Effector memory CD4-positive, alpha-beta T cell (primary cell): ENCODE measurements at places on chromosomes 5 and 9.

- no peak for DNase-seq
Measured at GRCh38 chr9:79471580-79472543, 99.9 kb upstream of the TLE4 start.

- DNase-seq: no peak
Measured at GRCh38 chr5:14507156-14507941, 74.2 kb upstream of the OTULINL start.

- peak; percentile 64 for DNase-seq
Measured at GRCh38 chr5:98927242-98927988, 1.4 kb downstream of the CHD1 start.

- DNase-seq: no peak
Measured at GRCh38 chr5:154466671-154467070, 11.4 kb downstream of the HAND1 start.

DNA sequence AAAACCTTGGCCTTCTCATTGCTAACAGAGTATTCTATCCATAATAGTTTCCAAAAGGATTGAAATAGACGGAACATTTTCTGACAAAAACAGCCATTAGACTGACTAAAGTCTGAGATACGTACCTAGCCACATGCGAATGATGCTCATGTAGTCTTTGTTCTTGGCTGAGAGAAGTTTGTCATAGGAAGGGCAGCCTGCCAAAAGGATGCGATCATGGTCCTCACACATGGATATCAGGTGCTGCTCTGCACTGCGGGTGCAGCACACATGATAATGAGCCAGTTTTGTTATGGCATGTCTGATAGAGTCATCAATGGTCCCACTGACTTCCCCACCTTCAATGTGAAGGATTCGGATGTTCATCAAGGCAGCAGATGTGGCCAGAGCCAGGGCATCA, 12.3 kb downstream of the GNE start:
- no peak for DNase-seq

- no peak for DNase-seq
Measured at GRCh38 chr9:40928803-40929487, 199.5 kb downstream of the FOXD4L6 start.

DNA sequence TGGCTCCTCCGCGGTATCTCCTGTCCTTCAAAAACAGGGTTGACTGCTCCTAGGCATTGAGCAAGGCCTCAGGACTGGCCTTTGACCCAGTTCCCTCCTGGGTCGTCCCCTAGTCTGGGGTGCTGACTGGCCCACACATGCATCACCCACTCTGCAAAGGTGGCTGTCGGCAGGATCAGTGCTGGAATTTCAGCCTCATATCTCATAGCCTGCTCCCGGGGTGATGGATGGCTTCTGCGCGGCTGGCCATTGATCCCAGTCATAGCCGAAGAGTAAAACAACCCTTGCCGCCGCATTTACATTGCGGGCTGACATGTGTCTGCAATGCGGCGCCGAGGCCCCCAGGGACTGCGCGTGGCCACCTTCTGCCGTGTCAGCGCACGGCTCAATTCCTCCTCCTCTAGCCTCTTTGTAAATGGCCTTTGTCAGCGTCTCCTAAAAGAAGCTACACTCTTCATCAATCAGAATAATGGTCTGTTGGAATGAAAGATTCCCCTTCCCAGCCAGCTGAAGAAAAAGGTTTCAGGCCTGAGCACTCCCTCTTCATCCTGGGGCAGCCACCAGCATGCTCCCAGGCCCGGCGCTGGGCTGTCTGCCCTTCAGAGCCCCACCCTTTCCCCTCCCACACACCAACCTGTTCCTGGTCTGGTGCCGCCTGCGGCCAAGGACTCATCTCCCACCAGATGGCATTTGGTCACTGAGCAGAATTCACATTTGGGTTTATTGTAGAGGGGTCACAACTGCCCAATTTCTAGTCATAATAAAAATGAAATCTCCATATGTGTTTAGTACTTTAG, 159.0 kb downstream of the PJA2 start:
- DNase-seq: no peak

GRCh38 chr5:78129597-78129996, 164.9 kb downstream of the AP3B1 start:
- no peak for DNase-seq

- no peak for DNase-seq
Measured at GRCh38 chr5:32339198-32339597, 26.5 kb upstream of the MTMR12 start.

- DNase-seq: no peak
Measured at GRCh38 chr9:131049829-131050715, 41.1 kb downstream of the LAMC3 start.

DNA sequence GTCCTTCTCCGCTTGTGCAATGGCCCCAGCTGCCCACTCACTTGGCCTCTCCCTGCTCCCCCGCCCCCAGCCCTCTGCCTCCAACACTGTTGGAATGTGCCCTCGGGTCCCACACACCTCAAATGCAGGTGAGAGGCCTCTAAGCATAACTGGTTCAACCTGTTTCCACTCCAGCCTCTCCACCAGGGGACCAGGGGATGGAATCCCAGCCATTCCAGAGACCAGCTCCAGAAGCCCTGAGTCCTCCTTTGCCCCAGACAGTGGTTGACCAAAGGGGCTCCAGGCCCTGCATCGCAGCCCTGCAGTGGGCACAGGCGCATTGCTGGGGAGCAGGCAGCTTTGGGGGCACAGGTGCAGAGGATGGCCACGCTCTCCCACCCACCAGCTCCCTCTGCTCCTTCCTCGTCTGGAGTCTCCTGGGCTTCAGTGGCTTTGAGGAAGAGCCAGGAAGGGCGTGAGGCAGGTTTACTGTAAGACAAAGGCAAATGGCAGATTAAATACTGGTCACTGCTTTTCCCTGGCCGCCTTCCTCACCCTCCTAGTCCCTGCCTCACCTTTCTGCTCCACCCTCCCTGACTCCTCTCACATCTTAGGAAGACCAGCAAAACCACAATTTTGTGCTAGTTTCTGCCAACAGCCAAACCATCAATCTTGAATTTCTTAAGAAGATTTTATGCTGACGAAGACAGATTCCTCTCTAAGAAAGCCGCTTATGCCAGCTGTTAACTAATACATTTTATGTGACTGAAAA, 29.1 kb upstream of the IRX2 start:
- no peak for DNase-seq

DNA sequence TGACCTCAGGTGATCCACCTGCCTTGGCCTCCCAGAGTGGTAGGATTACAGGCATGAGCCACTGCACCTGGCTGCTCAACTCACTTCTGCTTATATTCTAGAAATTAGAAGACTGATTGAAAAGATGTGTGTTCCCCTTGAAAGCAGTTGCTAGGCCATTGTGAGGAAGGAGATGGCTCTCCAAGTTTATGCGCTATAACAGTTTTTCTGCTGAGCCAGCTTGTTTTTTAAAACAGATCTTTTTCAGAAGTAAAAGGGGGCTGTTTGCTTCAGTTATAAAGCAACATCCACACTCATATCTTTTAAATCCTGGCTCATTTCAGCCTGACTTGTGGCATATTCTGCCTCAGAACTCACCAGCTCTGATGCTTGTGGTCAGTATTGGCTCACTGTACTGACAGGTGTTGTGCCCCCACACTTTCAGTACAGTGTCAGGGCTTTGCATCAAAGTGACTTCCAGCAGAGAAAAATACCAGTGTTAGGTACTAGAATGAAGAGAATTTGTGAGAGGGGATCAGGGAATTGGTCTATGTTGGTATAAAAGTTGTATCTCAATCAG, 49.4 kb downstream of the NUP214 start:
- DNase-seq: no peak

GRCh38 chr5:1792842-1793266, 6.8 kb downstream of the MRPL36 start:
- DNase-seq: peak; percentile 68

DNA sequence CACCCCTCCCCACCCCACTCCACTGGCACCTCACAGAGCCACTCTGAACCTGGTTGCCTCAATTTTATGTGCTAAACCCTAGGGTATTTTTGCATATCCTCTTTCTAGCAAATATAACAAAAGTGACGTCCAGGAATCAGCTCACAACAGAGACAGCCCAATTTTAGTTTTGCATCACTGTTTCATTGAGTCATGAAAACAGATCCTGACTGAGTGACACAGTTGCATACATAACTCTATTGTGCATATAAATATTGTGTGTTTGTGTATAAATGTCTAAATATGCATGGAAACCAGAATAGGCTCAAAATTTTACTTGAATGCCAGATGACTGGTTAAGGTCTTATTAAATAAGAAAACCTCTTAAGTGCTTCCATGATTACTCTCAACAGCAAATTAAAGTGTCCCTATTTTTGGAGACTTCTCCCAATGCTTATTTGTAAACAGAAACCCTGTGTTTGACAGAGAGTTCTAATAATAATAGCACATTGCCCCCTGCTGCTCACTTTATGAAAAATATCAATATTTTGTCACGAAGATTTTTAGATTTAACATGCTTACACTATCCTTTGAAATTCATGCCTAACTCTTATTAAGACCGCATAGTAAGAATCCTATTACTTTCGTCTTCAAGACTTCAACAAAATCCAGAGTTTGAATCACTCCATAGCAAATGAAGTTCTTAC, 75.5 kb upstream of the PRRC1 start:
- DNase-seq: no peak

- DNase-seq: no peak
Measured at GRCh38 chr5:132999246-132999645, 27.1 kb downstream of the ZCCHC10 start.

- no peak for DNase-seq
Measured at GRCh38 chr5:51651476-51651875, 268.2 kb downstream of the ISL1 start.

GRCh38 chr5:142492781-142493281, 168.0 kb upstream of the SPRY4 start:
- DNase-seq: no peak

GRCh38 chr5:52789851-52790250, 2.1 kb downstream of the ITGA1 start:
- DNase-seq: no peak

- DNase-seq: no peak
Measured at GRCh38 chr5:668283-668995, 24.7 kb downstream of the TPPP start.

DNA sequence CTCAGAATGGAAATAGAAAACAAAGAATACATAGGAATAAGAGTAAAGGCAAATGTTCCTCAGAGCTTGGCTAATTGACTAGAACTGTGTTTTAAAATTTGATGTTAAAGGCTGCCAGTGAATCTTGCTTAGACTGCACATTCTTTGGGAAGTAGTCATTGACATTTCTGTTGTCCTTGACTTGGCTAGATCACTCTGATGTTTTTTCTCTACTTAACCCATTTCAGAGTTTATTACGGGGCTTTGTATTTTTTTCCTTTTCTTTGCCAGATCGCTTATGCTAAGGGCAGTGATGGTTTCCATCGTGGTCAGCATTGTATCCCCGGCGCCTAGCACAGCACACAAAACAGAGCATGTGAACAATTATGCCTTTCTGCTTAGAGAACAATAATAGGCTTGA, 1126.7 kb upstream of the CDH9 start:
- DNase-seq: no peak

- DNase-seq: no peak
Measured at GRCh38 chr5:27241564-27242257, 203.3 kb upstream of the CDH9 start.

- DNase-seq: no peak
Measured at GRCh38 chr5:148684528-148684927, 30.2 kb upstream of the HTR4 start.

- DNase-seq: no peak
Measured at GRCh38 chr5:42811591-42812446, at the start of gene SELENOP. Gene SELENOP, minus strand, starts transcription at chr5:42811892. Its CDS starts 3,539 bp downstream, at chr5:42808353.

DNA sequence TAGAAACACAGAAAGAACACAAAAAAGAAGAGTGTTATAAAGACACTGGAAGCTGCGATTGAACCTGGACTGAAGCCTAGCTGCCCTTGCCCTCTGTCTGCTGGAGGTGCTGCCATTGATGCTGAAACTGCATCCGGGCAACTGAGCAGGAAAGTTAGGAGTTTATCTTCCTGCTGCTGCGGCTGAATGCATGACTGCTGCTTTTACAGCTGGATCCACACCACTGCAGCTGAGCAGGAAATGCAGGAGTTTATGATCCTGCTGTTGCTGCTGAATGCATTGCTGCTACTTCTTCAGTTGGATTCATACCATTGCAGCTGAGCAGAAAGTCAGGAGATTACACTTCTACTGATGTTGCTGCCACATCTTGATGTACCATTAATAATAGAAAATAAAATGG, 21.8 kb upstream of the JAKMIP2 start:
- DNase-seq: no peak

- no peak for DNase-seq
Measured at GRCh38 chr9:79977510-79978197, 405.9 kb downstream of the TLE4 start.

DNA sequence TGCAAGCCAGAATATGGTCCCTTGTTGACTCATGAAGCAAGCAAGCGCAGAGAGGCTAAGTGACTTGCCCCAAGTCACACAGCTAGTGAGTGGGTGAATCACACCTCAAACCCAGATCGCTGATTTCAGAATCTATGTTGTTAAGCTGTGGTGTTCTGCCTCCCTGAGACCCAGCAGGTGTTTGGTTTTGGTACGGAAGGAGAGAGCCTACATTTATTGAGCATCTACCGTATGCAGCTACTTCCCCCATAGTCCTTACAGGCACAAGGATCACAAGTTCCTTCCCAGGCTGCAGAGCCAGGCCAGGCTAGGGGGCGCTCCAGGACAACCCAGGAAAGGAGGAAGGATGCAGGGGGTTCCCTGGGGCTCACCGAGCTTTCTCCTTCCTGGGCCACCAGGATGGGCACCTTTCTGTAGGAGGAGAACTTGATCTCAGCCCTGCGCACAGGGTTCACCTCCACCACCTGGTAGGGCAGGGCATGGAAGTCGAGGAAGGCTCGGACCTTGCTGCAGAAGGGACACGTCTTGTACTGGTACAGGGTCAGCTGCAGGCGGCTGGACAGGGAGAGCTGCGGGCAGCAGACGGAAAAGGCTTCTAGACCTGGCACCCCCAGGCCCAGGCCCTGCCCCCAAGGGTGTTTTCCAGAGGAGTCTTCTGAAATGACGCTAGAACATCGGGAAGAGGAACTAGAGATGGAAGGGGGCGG, 2.5 kb downstream of the PTGES2 start:
- peak; percentile 21 for DNase-seq

DNA sequence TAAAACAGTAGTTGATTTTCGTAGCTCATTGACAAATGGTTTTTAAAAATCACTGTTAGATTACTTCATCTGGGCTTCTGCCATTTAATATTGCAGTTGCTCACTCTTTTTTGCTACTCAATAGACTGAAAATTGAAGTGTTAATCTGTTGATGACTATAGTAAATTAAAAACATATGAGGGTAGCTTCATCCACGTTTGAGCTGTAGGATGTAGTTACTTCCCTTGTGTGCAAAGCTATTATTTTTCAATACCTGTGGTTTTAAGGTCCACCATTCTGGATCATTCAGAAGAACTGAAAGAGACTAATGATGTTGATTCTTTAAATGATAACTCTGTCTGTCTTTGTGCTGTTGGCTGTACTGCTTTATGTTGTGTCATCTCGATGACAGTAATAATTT, 74.7 kb downstream of the LNPEP start:
- DNase-seq: no peak

- no peak for DNase-seq
Measured at GRCh38 chr9:128629136-128629535, 27.5 kb downstream of the DYNC2I2 start.

DNA sequence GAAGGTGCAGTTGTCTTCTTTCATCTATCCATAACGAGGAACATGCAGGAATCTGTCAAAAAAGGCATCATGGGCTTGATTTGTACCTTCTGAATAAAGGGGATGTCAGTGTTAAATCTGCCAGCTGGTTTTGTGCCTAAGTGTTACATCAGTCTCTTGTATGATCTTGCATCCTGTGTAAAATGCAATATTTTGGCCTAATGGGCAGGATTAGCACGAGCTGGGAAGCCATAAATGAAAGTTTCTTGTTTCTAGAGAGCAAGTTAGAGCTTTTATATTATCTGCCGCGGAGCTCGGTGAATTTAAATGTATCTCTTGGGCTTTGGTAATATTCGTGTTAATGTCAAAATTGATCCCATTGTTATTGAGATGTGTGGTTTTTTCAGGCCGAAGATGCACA, 526.1 kb upstream of the WWC1 start:
- no peak for DNase-seq
